ENCODE measurements at places on chromosomes 1 and 21. TPM values are rescaled to one million over a fixed set of nuclear protein-coding genes. Genes with fewer than 3 reads are reported as not detected.

DNA sequence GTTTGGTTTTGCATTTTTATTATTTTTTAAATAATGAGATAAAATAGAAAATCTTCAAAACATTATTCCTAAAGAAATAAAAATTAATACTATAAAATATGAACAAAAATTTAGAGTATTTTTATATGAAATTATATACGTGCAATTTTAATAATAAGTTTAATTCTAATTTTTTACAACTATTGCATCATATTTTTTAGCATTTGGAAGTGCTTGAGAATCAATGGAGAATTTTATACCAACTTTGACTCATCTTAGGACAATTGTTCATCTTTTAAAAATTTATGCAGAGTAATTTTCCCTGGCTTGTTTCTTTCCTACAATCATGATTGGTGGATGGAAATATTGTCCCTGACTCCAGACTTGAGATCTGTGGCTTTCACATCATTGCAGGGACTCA lies 362.5 kb downstream of the MRPL39 start:
- DNase-seq, result no peak

DNA sequence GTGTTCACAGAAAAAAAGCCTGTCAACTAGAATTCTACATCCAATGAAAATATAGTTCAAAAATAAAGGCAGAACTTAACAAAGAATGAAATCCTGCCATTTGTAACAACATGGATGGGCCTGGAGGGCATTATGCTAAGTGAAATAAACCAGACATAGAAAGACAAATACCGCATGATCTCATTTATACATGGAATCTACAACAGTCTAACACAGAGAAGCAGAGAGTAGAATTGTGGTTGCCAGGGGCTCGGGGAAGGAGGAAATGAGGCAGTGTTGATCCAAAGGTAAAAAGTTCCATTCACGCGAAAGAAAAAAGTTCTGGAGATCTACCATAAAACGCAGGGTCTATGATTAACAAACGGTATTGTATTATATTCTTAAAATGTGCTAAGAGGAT lies 282.6 kb downstream of the MRPL39 start:
- DNase-seq, result no peak

DNA sequence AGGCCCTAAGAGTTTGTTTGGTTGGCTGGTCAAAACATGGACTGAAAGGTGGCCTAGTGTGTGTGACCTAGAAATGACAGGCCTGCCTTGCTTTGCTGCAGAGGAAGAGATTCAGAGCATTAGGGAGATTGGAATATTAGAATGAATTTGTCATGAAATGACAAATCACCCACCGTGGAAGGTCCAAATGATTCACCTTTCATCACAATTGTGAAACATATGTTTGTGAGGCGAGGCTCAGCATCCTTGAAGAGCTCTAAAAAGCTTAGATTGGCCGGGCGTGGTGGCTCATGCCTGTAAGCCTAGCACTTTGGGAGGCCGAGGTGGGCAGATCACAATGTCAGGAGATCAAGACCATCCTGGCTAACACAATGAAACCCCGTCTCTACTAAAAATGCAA lies 5.5 kb downstream of the LCE1B start:
- no peak for DNase-seq

MYOM3 gene
- not detected for total RNA-seq

DNA sequence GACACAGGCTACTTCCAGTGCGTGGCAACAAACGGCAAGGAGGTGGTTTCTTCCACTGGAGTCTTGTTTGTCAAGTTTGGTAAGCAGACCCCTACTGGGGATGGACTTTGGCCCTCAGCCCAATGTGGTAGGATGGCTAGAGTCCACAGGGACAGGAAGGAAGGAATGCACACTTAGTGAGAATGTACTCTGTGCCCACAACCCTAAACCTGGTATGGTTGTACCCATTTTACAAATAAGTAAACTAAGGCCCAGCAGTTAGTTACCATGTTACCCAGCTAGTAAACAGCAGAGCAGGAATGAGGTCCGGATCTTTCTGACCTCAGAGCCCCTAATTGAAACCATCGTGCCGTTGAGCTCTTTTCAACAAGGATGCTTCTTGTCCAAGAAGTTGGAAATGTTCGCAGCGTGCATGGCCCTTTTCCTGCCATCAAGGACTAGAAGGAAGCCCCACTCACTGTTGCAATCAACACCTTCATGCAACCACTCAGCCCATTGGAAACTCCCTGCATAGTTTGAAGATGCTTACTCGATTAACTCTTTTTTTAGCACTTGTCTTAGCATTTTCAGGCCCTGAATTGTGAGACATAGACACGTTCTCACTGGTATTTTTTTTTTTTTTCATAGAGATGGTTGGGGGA lies 153.4 kb upstream of the UBE2U start:
- no peak for DNase-seq

GRCh38 chr1:158806916-158807536 lies 24.1 kb upstream of the MNDA start:
- no peak for DNase-seq

DNA sequence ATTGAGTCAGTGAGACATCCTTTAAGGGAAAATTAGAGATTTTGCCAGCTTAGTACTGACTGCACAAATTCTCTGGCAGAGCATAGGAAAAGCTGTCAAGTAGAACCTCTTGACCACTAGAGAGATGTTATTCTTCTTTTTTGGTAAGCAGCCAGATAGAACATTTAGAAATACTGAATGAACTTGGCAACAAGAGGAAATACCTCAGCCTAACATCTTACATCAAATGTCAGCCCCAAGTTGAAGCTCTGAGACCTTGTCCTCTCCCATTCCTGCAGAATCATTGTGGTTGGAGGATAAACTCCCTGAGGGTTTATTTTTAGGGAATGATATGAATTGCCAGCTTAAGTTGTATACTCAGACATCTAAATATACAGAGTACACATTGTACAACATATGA lies 53.5 kb downstream of the MIGA1 start:
- no peak for DNase-seq

DNA sequence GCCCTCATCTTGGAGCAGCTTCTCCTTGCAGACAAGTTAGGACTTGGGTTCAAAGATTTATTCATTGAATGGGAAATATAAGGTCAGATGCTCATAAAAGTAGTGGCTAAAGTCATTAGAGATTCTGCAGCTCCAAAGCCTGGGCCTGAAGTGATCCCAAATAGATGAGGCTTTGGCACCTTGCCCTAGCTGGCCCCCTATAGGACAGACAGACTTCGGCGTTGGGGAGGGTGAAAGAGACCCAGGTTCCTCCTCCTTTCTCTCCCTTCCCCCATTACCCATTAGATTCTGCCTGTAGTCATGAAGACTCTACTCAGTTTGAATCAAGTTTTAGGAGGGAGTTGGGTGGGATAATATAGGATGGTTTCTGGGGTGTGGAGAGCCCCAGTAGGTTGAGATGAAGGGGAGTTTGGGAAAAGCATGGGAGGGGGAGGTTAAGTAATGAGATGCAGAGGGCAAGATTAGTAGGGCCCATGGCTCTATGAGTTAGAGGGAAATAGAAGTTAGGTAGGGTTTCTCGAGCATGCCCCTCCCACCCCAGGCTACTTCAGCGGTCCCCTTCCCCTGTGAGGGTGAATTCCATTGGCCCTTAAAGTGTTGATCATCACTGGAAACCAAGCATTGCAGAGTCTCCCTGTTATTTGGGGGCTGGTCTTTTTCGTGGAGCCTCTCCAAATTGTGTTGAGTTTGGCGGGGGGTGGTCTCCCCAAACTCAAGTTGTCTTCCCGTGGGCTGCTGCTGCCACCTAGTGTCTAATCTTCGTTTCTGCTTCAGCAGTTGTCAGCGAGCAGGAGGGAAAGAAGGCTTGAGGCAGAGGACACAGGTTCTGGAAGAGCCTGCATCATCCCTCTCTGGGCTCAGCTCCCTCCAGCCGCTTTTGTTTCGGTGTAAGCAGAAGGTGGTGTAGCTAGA lies 2.1 kb upstream of the AHDC1 start:
- DNase-seq, result peak; percentile 79

C1orf226 gene
- total RNA-seq, result not detected

GRCh38 chr21:27393726-27394125 lies 426.8 kb upstream of the ADAMTS5 start:
- no peak for DNase-seq

DNA sequence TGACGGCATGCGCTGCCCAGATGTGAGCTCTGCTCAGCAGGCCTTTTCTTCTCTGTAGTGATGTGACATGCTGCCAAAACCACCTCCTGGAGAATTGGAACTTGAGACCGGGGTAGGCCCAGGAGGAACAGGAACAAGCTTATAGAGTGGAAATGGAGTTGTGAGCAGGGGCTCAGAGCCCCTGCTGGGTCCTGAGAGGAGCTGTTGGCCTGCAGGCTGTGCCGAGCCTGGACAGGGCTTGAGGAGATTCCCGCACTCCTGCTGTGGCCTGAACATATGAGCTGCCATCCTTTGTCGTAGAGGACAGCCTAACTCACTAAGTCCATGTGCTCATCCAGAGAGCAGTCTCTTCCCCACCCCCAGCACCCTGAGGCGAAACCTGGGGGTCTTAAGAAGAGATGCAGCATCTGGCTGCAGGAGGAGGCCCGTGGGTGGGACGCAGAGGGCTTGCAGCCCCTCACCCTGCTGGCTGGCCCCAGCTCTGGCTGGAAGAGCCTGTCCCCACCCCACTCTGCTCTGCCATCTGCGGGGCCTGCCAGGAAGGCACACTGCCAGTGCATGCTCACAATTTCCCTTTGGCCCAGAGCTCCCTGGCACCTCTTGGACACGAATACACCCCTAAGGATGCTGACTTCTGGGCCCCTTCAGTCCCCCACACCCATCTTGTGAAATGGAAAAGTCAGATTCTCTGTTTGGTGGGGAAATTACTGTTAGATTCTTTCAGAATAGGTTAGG lies 42.5 kb downstream of the PTPRF start:
- no peak for DNase-seq

All from OCI-LY7 (cell line).